ENCODE measurements at places on chromosomes 4 and X. TPM values are rescaled to one million over a fixed set of nuclear protein-coding genes. Genes with fewer than 3 reads are reported as not detected.

- no peak for DNase-seq
Measured at GRCh38 chr4:102247041-102247440, 98.2 kb downstream of the SLC39A8 start.

- peak; percentile 79 for DNase-seq
Measured at GRCh38 chr4:107825072-107825824, 516 bp downstream of the SGMS2 start.

GRCh38 chrX:40158036-40158706, 60.4 kb upstream of the BCOR start:
- peak; percentile 66 for DNase-seq

DNA sequence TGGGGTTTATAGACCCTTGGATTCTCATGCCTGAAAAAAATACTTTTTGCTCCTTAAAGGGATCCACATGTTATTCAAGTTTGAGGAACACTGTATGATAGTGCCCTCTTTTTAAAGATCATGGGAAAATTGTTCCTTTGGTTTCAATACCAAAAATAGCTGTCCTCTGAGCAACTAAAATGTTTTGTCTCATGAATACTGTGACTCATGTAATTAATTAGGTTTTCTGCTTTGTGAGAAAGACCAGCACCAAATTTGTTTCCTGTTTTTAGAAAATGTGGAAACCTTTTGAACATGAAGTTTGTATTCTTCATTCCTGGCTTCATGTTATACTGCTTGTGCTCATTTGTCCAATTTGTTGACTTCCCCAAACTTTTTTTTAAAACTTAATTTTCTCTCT, 127.6 kb upstream of the SH3RF1 start:
- DNase-seq: no peak

- no peak for DNase-seq
Measured at GRCh38 chr4:149795256-149795655, 20.4 kb downstream of the IQCM start.

GRCh38 chr4:76694056-76694455, 203.9 kb downstream of the SOWAHB start:
- DNase-seq: no peak

GRCh38 chrX:29468911-29469494, 746.4 kb upstream of the MAGEB2 start:
- DNase-seq: no peak

DNA sequence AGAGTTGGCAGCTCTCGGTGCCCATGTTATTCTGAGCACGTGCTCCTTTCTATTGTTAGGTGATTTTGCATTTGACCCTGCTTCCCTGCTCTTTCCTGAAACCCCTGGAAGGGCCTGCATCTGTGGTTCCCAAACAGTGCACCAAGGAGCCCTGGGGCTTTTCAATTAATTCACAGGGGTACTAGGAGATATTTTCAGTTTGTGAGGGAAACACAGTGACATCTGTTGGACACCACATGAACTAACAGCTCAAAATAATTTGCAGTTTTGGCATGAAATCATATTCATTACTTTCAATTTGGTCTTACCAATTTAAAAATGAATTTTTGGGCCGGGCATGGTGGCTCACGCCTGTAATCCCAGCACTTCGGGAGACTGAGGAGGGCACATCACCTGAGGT, 156.6 kb downstream of the GATB start:
- DNase-seq: no peak

GRCh38 chr4:81509822-81510221, 38.1 kb upstream of the RASGEF1B start:
- DNase-seq: no peak

DNA sequence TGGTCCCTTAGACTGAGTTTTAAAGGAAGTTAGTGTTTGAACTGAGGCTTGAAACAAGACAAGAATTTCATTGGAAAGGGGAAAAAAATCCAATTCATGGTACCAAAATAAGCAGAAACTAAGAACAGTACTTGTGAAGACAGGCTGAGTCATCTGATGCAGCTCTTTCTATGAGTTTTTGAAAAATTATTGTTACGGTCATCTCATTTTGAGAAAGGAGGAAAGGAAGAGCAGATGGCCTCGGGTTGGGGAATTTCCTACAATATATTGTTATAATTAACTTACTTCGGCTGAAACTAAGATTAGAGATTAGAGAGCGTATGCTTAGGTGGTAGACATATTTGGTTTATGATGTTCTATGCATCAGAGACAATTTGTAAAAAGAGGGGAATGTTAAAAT, 2164.8 kb upstream of the AGA start:
- no peak for DNase-seq

GRCh38 chrX:40418146-40418812, 162.5 kb upstream of the ATP6AP2 start:
- no peak for DNase-seq

- DNase-seq: no peak
Measured at GRCh38 chr4:152062936-152063620, 302.3 kb upstream of the GATB start.

DNA sequence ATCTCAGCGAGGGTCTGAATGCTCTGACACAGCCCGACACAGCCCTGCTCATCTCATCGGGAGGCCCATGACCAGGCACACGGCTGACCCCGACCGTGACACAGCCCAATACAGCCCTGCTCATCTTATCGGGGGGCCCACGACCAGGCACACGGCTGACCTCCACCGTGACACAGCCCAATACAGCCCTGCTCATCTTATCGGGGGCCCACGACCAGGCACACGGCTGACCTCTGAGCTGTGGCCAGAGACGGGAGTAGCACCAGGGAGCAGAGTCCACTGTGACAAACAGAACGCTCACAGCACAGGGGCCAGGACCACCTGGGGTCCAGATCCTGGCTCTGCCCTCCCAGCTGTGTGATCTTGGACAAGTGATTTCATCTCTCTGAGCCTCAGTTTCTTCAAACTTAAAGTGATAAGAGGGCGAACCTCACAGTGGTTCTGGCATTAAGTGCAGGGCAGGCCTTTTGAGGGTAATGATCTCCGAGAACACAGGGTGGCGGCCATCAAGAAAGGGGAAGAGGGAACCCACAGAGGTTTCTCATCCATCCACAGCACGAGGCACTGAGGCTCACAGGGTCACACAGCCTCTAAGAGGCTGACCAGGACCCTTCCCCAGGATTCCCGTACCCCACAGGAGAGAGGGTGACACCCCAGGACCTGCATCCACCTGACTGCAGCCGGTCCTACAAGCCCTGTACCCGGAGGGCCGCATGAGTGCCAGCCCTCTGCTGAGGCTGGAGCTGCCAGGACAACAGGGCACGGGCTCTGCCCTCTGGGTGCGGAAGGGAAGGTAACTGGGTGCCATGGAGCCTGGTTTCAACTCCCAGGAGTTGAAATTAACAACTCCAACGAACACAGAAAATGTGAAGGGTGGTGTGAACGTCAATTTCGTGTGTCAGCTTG, 60.1 kb downstream of the WFS1 start:
- DNase-seq: no peak

DNA sequence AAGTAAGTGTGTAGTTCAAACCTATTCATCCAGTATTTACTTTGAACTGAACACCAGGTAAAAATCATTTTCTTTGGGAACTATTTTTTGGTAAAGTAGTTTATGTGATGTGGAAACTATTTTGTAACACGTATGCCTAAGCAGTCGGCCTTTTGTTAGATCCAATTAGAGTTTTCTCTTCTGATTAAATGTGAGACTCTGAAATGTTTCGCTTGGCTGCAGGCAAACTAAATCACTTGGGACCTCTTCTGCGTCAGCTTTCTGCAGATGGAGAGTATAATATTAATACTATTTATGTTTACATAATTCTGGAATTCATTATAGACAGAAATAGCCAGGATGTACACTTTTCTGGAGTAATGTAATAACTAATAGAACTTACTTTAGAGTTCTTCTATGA, 46.9 kb downstream of the BMPR1B start:
- no peak for DNase-seq

- no peak for DNase-seq
Measured at GRCh38 chrX:19879735-19880378, 7.5 kb downstream of the SH3KBP1 start.

DNA sequence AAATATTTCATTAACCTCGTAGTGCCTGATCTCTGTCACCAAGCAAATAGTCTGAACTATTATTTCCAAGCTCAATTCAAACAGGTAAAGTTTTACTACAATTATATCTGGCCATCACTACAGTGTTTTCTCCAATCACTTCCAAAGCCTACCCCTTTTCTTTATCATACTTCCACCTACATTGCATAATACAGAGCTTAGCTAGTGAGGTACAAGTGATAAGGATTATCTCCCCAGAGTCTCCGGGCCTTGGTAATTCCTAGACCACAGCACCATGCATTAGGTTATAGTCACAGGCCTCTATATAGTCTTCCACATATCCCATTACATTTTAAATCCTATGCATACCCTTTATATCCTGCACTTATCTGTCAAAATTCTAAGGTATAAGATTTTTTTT, 154.2 kb downstream of the SNCA start:
- DNase-seq: no peak

GRCh38 chr4:48333587-48333986, 7.7 kb upstream of the SLAIN2 start:
- DNase-seq: no peak

DNA sequence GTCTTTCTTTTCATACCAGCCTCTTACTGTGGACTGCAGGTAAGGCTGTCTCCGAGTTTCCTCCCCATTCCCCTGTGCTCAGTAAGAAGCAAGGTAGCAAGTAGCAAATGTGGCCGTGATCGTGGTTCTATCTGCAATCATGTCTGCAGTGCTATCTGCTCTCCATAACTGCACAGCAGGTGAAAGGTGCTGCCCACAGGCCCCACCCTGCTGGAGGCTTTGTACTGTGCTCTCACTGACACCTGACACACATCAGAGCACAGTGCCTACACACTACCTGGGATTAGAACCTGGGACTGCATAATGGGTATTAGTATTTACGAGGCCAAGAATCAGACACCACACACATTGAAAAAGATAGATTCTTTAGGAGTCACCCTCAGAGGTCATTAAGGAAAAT, 15.3 kb downstream of the PGRMC1 start:
- no peak for DNase-seq

DNA sequence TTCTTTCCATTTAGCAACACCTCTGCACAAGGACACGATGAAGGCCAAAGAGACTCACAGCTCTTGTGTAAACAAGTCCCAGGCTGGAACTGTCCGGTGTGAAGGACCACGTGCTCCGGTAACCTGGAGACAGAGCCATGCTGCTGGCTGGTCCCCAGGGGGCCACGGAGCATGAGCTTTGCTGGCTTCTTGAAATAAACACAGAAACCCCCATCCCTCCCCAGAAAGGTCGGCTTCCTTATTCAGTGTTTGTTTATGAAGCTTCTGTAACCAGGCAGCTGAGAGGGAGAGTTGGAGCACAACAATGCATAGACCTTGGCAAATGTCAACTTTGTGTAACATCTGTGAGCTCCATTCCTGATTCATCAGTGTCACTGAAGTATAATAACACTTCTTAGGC, 109.4 kb downstream of the GPR143 start:
- no peak for DNase-seq

Gene SMPX
- total RNA-seq: not detected

Gene MAMLD1
- total RNA-seq: 0.68 TPM

Gene GABRE
- 56.7 TPM for total RNA-seq

Gene NAP1L3
- total RNA-seq: 2.6 TPM

Gene SMIM10
- 1.2 TPM for total RNA-seq

Gene ZC4H2
- 7.0 TPM for total RNA-seq

Gene TEX13D
- not detected for total RNA-seq

Gene GPM6B
- 21.7 TPM for total RNA-seq

Gene FNIP2
- total RNA-seq: 31.7 TPM

Gene MAGEC2
- total RNA-seq: not detected

Gene DDX53
- not detected for total RNA-seq

Gene ARHGEF38
- 0.83 TPM for total RNA-seq
